ENCODE measurements at places on chromosomes 7 and 10. TPM values are rescaled to one million over a fixed set of nuclear protein-coding genes. Genes with fewer than 3 reads are reported as not detected.
A peak's percentile ranks its signal among the peaks of the same experiment; 100 is the strongest.

Gene AGR2
- total RNA-seq, result 140 TPM

GRCh38 chr10:31138026-31138553, 106.4 kb upstream of the ZNF438 start:
- H3K36me3 ChIP-seq, result no peaks in the 10 kb centered on the region
- no peak overlapping the region for H3K27ac ChIP-seq
- no peak overlapping the region for H3K4me3 ChIP-seq
- DNase-seq, result no peak
- H3K27me3 ChIP-seq, result no peaks in the 10 kb centered on the region

DNA sequence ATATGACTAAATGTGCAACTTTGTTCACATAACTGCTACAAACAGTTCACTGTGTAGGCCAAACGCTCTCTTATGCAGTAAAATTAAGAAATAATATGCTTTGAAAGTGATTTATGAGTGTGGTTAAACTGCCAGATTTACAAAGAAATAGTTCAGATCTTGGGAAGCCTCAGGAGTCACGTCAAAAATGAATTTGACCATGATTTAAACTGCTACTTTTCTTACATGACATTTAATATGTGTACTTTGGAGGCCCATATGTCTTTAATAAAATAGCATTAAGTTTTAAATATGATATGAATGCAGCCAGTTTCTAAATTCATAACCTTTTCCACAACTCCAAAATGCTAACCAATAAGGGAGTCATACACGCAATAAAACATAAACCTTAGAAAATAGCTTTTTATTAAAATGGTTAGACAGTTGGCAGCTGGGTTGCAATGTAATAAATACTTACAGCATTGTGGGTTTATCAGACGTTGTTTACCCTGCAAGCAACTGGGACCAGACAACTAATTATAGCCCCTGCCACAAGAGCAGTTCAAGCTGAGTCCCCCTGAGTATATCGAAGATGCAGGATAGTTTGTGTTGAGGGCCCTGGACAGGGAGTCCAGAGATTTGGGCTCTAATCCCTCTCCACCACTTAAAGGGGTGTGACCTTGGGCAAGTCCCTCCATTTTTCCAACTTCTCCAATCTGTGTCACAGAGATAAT, 640.4 kb downstream of the LRMDA start:
- H3K4me3 ChIP-seq, result no peak overlapping the region
- H3K27me3 ChIP-seq, result peaks cover 21% of the 10 kb centered on the region
- H3K36me3 ChIP-seq, result no peaks in the 10 kb centered on the region
- DNase-seq, result peak; percentile 49
- peaks cover 4% of the 10 kb centered on the region for H3K4me1 ChIP-seq

DNA sequence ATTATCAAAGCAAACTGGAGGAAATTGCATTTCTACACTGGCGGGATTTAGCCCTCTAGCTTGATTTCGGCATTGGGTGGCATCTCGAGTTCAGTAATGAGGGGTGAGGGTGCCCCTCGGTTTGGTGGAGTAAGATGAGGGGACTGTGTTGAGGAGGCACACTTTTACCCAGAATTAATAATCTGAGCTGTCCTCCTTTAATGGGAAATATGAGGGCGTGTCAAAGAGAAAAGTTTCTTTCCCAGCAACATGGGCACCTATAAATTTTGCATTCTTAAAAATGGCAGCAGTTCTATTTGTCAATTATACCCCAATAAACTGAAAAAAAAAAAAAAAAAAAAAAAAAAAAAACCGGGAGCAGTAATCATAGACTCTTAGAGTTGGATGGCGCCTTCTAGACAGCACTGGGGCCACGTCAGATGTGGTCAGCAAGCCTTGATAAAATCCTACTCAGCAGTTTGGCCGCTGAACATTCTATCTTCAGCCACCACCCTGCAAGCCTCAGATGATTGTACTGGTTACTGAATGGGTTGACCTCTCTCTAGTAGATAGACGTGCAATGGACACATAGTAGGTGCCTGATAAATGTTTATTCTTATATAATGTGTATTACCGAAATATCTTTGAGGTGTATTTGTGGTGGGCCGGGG, 931 bp downstream of the PAPSS2 start:
- peaks cover 31% of the 10 kb centered on the region for H3K4me1 ChIP-seq
- H3K27me3 ChIP-seq, result no peaks in the 10 kb centered on the region

Gene IFIT1B
- total RNA-seq, result not detected
